ENCODE measurements at places on chromosomes 5 and 9.

DNA sequence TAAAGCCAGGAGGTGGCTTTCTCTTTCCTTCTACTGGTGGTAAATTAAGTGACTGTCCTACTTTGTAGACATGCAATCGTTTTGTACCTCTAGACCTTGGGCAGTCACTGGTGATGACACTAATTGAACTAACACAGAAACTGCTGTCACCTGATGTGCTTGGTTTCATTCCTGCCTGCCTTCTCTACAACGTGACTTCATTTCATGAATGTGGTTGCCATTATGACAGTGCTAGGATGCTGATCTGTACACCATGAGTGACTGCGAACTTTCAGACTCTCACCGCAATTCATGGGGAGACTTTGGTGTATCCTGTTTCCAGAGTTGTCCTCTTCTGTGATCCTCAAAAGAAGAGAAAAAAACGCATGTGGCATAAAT lies 47.5 kb downstream of the UBE2QL1 start:
- no peak for DNase-seq

- no peak for DNase-seq
These were observed 249.6 kb downstream of the SLIT3 start for GRCh38 chr5:169051351-169051750.

- DNase-seq = peak; percentile 12
These were observed 162.9 kb downstream of the FAM170A start for GRCh38 chr5:119792161-119792799.

GRCh38 chr9:108125625-108126024 lies 636.1 kb upstream of the KLF4 start:
- DNase-seq = no peak

DNA sequence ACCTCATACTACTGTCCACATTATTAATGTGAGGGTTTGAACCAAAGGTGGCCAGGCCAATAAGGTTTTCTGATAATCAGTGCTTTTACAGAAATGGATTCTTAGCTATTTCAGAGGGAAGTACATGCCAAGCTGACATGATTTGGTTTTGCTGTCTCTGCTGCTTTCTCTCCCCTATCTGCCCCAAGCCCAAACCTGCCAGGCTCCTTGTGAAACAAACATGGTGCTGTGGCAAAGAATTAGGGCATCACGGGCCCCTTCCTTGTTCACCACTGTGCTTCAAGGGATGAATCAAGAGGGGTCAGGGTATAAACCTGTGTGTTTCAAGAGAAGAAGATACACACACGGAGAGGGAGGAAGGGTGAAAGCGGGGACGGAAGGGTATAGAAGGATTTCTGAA lies 41.3 kb upstream of the SMU1 start:
- DNase-seq = no peak

DNA sequence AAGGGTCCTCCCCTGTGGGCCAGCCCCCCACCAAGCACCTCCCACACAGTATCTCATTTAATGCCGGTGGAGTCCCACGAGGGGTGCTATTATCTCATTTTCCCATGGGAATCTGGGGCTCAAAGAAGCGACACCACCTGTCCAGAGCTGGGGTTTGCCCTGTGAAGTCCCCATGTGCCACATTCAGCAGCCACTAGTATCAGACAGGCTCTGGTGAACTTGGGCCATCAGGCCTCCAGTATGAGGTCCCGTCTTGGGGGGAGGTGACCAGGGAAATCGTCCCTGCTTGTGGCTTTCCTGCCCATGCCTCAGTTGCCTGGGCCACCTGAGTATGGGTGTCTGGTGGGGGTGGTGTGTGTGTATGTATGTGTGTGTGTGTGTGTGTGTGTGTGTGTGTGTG lies 222.7 kb downstream of the PBX3 start:
- no peak for DNase-seq

DNA sequence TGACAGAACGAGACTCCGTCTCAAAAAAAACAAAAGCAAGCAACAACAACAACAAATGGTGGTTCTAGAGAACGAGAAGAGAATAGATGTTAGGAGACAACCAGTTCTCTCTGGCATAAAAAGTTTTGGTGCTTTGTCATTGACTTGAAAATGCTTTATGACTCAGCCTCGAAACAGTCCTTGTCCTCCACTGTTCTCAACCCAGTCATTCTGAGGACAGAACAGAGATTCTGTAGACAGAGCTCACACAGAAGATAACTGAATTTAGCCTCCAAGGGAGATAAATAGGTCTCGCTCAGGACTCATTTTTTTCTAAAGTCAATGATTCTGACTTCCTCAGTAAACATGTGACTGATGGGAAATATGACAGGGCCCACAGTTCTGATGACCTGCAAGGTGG lies 76.0 kb upstream of the FSTL4 start:
- DNase-seq = no peak

DNA sequence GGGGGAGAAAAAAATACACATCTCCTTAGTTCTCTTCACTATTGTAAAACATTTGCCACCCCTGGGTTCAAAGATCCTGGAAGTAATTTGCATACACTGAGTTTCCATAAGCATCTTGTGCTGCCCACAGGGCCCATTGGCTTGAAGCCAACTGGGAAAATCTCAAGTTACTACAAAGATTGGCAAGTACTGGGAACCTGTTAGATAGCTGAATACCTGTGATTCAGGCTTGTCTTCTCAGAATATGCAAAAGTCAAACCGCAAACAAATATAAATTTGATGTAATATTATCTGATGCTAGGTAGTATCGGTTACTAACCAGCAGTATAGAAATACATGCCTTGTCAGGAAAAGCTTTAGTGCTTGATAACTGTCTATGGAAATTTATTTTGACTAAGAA lies 156.9 kb upstream of the FST start:
- DNase-seq = no peak

GRCh38 chr5:148626081-148626613 lies 28.2 kb downstream of the HTR4 start:
- no peak for DNase-seq

DNA sequence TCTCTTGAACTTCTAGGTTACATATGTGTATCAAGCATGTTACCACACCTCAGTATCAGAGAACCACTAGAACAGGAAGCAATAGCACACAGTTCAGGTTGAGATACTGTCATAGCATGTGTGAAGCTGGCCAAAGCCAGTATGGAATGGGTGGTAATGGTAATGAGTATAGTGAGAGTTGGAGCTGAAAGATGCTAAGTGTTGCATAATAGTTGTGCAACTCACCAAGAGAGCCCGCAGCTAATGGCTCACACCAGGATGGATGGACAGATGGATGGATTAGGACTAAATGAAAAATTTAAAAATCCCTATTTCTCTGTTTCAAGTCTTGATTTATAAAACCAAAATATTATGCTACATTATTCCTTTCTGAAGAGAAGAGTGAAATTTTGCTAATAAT lies 53.4 kb upstream of the KCNN2 start:
- no peak for DNase-seq

GRCh38 chr5:66642538-66642937 lies 46.3 kb downstream of the MAST4 start:
- DNase-seq = no peak

- no peak for DNase-seq
These were observed 62.8 kb upstream of the KLF9 start for GRCh38 chr9:70477146-70477745.

DNA sequence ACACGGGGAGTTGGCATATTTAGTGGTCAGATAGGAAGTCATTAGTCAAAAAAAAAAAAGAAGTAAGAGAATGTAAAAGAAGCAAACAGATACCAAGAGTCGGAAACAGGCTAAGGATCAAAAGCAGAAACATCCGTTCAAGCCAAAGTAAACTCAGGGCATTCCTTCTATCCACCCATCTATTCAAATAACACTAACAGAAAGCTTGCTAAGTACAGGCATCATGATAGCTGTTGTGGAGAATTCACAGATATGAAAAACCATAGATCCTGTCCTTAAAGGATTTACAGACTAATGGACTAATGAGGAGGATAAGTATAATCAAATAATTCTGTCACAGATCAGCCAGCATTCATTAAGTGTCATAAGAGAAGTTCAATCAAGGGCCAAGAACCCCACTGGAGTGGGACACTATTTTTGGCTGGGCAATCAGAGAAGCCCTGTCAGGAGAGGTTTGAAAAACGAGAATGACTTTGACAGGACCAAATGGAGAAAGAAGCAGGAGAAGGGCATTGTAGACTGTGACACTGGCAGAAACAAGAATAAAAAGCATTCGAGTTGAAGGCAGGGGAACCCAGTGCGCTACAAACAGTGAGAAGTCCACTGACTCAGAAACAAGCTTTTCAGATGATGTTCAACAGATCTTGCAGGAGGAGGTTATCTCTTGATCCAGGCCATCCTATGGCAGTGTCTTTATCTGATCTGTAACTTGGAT lies 154.2 kb upstream of the TSLP start:
- peak; percentile 58 for DNase-seq
